AG09319 (cell line): ENCODE measurements at places on chromosomes 4 and X.
A peak's percentile ranks its signal among the peaks of the same experiment; 100 is the strongest.

DNA sequence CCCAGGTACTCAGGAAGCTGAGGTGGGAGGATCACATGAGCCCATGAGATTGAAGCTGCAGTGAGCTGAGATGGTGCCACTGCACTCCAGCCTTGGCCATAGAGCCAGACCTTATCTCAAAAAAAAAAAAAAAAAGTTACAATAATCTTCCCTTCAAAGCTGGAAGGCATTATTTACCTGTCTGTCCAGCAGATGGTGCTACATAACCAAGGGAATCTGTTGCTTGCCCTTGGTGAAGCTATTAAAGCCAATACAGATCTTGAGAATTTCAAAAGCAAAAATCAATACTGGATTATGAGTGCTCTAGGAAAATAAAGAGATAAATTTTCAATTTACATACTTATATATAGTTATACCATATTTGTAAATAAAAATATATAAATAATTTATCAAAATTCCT lies 25.9 kb downstream of the PKD2 start:
- peak; percentile 41 for DNase-seq

GRCh38 chr4:16661813-16662212 lies 236.6 kb downstream of the LDB2 start:
- no peak for DNase-seq

- no peak for DNase-seq
Observed at GRCh38 chr4:89438102-89438831, 130.7 kb upstream of the GPRIN3 start.

GRCh38 chr4:118770741-118771187 lies 65.2 kb downstream of the SEC24D start:
- no peak for DNase-seq

GRCh38 chrX:135373357-135373756 lies 48.4 kb upstream of the SMIM10L2A start:
- no peak for DNase-seq

GRCh38 chr4:28357990-28358389 lies 1497.3 kb downstream of the STIM2 start:
- DNase-seq, result no peak

DNA sequence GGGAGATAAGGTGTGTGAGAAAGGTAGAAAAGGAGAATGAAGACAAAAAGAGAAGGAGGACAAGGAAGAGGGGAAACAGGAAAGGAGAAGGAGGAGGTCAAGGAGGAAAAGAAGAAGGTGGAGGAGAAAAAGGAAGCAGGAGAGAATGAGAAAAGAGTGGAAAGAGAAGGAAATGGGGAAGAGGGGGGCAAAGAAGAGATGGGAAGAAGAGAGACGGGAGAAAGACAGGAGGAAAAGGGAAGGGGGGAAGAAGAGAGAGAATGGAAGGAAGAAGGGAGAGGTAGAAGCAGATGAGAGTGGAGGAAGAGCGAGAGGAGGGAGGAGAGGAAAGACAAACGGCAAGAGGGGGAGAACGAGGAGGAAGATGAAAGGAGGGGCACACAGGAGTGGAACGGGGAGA lies 4.1 kb downstream of the GATA1 start:
- DNase-seq, result no peak

GRCh38 chr4:76457885-76458284 lies 22.9 kb downstream of the SHROOM3 start:
- DNase-seq, result no peak

GRCh38 chrX:130144509-130144908 lies 21.1 kb downstream of the AIFM1 start:
- DNase-seq, result no peak

GRCh38 chrX:120790118-120790517 lies 85.5 kb downstream of the CT47B1 start:
- peak; percentile 60 for DNase-seq

DNA sequence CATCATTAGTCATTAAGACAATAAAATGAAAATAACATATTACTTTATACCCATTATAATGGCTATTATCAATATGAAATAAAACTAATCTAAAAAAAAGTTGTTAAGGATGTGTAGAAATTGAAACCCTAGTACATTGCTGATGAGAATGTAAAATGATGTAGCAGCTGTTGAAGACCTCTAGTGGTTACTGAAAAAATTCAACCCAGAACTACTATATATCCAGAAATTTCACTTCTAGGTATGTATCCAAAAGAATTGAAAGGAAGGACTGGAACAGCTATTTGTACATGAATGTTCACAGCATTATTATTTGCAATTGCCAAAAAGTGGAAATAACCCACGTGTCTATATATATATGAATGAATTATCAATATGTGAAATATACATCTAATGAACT lies 180.3 kb upstream of the KLHL4 start:
- no peak for DNase-seq

DNA sequence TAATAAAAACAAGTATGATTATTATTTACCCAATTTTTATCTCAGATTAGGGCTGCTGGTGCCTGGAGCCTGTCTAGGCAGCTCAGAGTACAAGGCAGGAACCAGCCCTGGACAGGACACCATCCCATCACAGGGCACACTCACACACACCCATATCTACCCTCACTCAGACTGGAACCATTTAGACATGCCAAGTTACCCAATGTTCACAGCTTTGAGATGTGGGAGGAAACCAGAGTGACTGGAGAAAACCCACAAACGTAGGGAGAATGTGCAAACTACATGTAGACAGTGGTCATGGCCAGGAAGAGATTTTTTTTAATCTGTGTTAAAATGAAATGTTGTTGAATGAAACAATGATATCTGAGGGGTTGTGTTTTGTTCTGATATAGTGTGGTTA lies 35.7 kb upstream of the ADGRA3 start:
- no peak for DNase-seq

DNA sequence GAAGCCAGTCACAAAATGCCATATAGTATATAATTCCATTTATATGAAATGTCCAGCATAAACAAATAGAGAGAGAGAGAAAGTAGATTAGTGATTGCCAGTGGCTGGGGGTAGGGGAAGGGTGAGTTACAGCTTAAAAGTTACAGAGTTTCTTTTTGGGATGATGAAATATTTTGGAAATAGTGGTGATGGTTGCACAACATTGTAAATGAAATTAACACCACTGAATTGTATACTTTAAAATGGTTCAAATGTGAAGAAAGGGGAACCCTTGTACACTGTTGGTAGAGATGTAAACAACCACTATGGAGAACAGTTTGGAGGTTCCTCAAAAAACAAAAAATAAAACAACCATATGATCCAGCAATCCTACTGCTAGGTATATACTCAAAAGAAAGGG lies 131.2 kb upstream of the GPC4 start:
- no peak for DNase-seq

DNA sequence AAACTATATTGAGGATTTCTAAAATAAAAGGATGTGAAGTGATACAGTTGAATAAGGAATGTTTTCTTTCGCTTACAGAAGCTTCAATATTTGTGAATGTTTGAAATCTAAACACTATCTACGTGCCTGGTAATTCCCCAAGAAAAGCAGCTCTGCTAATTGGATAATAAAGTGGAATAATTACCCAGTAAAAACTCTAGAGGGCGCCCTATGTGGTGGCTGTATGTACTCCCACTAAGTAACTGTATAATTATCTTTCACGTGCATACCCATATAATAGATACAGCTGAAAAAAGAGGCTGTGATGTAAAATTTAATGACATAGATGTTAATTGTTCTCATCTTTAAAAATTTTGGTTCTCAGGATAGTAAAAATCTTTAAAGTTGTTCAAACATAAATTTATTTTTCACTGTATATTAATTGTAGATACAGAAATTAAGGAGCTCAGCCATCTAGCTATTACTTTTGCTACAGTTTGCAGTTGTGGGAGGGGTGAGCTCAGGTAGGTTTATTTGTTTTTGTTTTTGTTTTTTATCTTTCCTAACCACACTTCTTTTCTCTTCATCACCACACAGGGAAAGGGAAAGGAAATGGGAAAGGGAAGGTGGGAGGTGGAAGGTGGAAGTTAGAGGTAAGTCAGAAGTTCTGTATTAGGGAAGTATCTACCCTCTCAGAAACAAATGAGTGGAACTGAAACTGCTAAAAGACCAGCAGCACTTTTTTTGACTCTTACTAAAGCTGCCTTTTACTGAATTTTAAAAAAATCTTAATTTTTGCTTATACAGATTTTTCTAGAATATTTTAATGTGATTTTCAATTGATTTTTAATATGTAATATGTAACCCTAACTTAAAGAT lies 151.7 kb upstream of the RPS6KA6 start:
- DNase-seq, result no peak

GRCh38 chr4:94032754-94033153 lies 174.9 kb upstream of the SMARCAD1 start:
- DNase-seq, result no peak

- DNase-seq, result no peak
Observed at GRCh38 chr4:185773419-185773818, 38.6 kb downstream of the SORBS2 start.

DNA sequence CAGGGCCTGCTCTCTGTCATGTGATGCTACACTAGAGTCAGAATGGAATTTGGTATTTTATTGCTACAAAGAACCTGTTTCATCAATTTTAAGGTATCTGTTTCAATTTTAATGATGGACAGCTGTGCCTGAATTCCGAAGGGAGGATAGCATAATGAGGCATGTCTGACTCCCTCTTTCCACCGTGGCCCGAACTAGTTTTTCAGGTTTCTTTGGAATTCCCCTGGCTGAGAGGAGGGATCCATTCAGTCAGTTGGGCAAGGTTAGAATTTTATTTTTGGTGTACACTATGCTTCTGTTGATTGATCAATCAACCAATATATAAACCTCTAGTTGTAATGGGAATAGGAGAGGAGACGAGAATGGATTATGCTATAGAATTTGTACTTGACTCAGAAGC lies 761.8 kb downstream of the FAM133A start:
- no peak for DNase-seq

DNA sequence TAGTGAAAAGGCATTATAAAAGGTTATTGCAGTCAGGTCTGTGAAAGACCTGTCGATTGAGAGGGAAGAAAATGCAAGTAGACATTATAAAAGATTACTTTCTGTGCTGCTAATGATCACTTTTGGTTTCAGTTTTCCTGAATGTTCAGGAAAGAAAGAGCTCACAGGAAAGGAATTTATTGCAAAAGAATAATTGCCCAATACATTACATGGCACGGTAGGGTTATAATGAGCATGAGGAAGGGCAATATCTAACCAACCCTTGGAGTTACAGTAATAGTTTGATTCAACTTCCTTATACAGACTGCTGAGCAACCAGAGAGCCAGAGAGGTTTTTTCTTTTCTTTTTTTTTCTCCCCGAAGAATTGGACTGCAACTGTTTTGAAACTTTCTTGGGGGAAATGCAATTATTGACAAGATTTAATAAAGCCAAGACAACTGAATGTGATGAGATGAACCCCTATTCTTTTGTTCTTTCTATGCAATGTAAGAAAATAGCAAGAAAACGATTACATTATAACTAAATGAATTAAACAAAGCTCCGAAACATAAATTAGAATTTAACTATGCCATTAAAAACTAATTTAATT lies 247.0 kb downstream of the C4orf33 start:
- DNase-seq, result peak; percentile 55

DNA sequence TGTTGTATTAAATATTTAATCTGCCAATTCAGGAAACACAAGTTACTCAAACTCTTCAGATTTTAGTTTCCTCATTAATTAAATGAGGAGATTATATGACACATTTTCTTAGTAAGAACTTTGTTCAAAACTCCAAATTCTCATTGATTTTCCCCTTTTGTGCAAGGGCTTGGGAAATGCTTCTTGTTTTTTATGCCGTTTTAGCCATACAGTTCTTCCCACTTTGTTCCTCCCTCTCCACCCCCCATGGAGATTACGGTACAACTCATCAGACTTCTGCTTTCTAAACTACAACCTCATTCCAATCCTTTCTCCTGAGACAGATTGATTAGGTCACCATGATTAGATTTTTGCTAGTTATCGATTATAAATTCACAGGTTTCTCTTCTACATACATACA lies 10.9 kb upstream of the BBS7 start:
- DNase-seq, result no peak

DNA sequence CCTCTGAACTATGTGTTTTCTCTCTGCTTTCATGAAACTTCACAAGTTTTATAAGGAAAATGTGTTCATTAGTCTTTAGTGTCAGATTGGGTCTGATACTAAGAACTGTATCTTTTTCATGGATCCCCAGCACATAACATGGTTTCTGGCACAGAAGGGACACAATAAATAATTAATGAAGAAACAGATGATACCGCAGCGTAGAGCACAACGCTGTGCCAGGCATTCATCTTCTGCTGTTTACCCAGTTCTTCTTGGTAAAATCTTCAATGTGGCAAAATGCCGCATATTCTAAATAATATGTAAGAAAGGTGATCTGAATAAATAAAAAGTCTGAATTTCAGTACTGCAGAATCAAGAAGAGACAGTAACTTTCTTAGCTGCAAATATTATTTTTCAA lies 12.3 kb downstream of the SCARB2 start:
- no peak for DNase-seq

GRCh38 chr4:184960505-184960971 lies 57.8 kb upstream of the HELT start:
- no peak for DNase-seq

- DNase-seq, result no peak
Observed at GRCh38 chr4:66275411-66276038, 605.2 kb upstream of the EPHA5 start.

- DNase-seq, result no peak
Observed at GRCh38 chrX:111170017-111170416, 74.0 kb downstream of the PAK3 start.

DNA sequence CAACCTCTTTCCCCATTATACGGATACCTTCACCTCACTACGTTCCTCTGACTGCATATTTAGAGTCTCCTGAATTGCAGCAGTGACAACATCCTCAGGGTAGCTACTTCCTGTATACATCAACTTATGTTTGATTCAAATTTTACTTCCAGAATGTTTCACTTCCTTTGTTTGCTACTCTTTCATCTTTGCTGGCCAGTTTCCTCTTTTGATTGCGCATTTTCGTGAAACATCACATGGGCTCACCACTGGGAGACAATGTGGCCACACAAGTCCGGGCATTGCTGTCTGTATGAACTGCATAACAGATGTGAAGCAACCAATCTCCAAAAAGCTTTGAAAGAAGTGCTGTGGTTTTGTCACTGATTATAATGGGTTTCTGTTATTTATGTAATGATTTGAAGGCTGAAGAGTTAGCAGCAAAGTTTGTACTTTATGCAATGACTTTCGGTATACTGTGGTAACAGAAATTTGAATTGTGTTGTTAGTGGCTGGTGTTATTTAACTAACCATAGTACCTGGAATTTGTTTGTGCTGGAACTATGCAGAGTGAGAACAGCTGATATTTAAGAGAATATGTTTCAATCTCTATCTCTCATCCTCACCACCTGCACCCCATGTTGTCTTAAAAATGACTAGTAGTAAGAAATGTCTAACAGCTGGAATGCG lies 7.4 kb downstream of the SNCA start:
- peak; percentile 18 for DNase-seq

- no peak for DNase-seq
Observed at GRCh38 chrX:66919280-66919832, 280.5 kb upstream of the EDA2R start.
